ENCODE measurements at places on chromosomes 4 and X. TPM values are rescaled to one million over a fixed set of nuclear protein-coding genes. Genes with fewer than 3 reads are reported as not detected.

DNA sequence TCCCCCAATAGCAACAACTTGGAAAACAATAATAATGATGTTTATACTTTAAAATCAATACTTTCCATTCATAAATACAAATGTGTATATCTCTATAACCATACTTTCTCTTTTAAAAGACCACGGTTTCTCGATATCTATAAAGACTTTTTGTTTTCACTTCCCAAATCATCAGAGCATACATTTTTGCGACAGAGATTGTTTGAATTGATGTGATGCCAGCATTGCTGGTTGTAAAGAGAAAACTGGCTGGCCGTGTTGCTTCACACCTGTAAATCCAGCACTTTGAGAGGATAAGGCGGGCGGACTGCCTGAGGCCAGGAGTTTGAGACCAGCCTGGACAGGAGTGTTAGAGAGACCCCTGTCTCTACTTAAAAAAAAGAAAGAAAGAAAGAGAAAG, 77.6 kb upstream of the ZNF518B start:
- H3K27me3 ChIP-seq = peaks cover 45% of the 10 kb centered on the region
- DNase-seq = no peak
- H3K4me3 ChIP-seq = no peak overlapping the region
- no peaks in the 10 kb centered on the region for H3K36me3 ChIP-seq

- H3K4me3 ChIP-seq = no peak overlapping the region
- H3K36me3 ChIP-seq = no peaks in the 10 kb centered on the region
- no peak overlapping the region for H3K27ac ChIP-seq
- no peaks in the 10 kb centered on the region for H3K4me1 ChIP-seq
- DNase-seq = no peak
These were observed 1037.9 kb upstream of the AGA start for GRCh38 chr4:178480105-178480504.

- no peak overlapping the region for H3K27ac ChIP-seq
- no peaks in the 10 kb centered on the region for H3K4me1 ChIP-seq
- H3K27me3 ChIP-seq = no peaks in the 10 kb centered on the region
- H3K36me3 ChIP-seq = no peaks in the 10 kb centered on the region
- no peak overlapping the region for H3K4me3 ChIP-seq
These were observed 60.2 kb upstream of the RPS6KA6 start for GRCh38 chrX:84248226-84248625.

GRCh38 chrX:65750674-65751469, 83.4 kb downstream of the MSN start:
- no peaks in the 10 kb centered on the region for H3K27me3 ChIP-seq
- H3K36me3 ChIP-seq = no peaks in the 10 kb centered on the region
- peak overlapping the region; percentile 56 for H3K4me3 ChIP-seq
- DNase-seq = no peak
- H3K4me1 ChIP-seq = peaks cover 41% of the 10 kb centered on the region
- peak overlapping the region; percentile 89 for H3K27ac ChIP-seq

DNA sequence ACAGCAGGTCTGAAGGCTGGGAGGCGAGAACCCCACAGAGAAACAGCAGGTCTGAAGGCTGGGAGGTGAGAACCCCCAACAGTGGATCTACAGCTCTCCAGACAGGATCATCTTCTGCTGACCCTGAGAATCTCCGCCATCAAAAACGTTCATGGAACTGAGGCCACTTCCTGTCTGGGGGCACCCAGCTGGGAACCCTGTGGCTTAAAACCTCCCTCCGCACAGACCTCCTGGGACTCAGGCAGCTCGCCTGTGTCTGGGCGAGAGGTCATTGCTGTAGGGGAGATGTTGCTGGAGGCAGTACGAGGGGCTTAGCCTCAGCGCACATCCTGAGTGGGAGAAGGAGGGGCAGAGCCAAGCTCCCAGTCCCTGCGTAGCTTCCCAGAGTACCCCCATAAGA, 15.1 kb upstream of the CLDN24 start:
- H3K4me3 ChIP-seq = no peak overlapping the region
- H3K27me3 ChIP-seq = peaks cover 14% of the 10 kb centered on the region
- peaks cover 6% of the 10 kb centered on the region for H3K36me3 ChIP-seq
- peaks cover 9% of the 10 kb centered on the region for H3K4me1 ChIP-seq
- DNase-seq = no peak

DNA sequence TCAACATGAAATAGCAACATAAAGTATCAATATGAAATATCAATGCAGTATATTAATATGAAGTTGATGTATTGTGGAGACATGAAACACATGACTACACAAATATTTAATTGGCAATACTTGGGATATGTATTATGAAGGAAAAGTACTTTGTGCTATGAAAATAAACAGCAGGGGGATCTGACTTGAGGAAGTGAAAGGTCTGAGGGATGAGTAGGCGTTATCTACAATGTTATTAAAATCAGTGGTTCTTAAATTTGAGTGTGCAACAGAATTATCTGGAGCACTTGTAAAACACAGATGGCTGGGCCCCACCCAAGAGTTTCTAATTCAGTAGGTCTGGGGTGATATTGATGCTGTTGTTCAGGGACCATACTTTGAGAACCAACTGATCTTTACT, 27.4 kb upstream of the ARX start:
- no peaks in the 10 kb centered on the region for H3K36me3 ChIP-seq
- H3K4me1 ChIP-seq = peaks cover 1% of the 10 kb centered on the region
- H3K27ac ChIP-seq = no peak overlapping the region

GRCh38 chrX:118772051-118772450, 44.6 kb downstream of the IL13RA1 start:
- H3K4me3 ChIP-seq = no peak overlapping the region
- H3K4me1 ChIP-seq = no peaks in the 10 kb centered on the region
- no peaks in the 10 kb centered on the region for H3K36me3 ChIP-seq
- H3K27me3 ChIP-seq = peaks cover 15% of the 10 kb centered on the region

GRCh38 chr4:130545596-130545995, 1449.6 kb downstream of the C4orf33 start:
- H3K4me1 ChIP-seq = no peaks in the 10 kb centered on the region
- H3K27me3 ChIP-seq = no peaks in the 10 kb centered on the region
- no peak overlapping the region for H3K27ac ChIP-seq
- no peak for DNase-seq
- no peaks in the 10 kb centered on the region for H3K36me3 ChIP-seq

DNA sequence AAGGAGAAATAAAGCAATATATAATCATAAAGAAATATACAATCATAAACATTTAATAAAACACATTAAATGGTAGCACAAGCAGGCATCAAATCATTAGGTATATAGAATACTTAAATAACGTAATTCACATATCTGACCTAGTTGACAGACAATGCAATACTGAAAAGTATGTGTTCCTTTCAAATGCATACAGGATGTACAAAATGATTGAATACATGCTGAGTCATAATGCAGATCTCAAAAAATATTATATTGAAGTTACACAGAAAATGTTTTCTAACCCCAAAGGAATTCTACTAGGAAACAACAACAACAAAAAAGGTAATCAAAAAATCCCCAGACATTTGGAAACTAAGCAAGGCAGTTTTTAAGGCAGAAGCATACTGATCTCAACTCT, 1072.0 kb upstream of the INTU start:
- H3K4me3 ChIP-seq = no peak overlapping the region
- no peaks in the 10 kb centered on the region for H3K36me3 ChIP-seq

- H3K4me1 ChIP-seq = no peaks in the 10 kb centered on the region
- H3K4me3 ChIP-seq = no peak overlapping the region
- H3K27me3 ChIP-seq = no peaks in the 10 kb centered on the region
- H3K27ac ChIP-seq = no peak overlapping the region
These were observed 327.0 kb upstream of the DKK2 start for GRCh38 chr4:107363125-107363524.

- DNase-seq = no peak
- H3K36me3 ChIP-seq = peaks cover 4% of the 10 kb centered on the region
- H3K27me3 ChIP-seq = no peaks in the 10 kb centered on the region
- peak overlapping the region; percentile 51 for H3K27ac ChIP-seq
These were observed 104.4 kb downstream of the STIM2 start for GRCh38 chr4:26964994-26965393.

DNA sequence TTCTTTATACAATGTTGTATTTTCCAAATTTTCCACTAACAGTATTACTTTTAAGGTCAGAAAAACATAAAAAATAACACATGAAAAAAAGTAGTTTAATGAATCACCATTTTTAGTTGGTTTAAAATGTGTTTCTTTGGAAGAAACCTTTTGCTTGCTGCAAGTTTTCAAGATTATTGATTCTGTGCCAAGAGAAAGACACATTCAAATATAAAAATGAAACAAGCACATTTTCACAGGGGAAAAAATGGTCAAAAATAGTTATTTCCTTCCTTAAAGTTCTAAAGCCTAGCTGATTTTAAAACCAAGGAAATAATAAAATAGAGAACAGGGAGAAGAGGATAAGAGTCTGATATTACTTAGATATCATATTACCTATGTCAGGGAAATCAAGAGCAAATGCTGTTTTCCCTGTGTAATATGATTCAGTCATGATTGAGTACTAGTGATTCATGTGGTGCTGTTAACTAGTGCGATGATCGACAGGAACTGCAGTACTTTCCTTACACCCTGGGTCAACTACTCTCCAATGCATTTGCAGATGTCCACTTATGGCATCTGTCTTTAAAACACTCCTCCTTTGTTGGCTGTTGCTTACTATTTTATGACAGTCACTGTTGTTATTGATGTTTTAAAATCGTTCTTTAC, 103.8 kb downstream of the CAMK2D start:
- H3K4me1 ChIP-seq = peaks cover 21% of the 10 kb centered on the region
- no peak for DNase-seq
- no peak overlapping the region for H3K27ac ChIP-seq

GRCh38 chrX:107102980-107103379, 15.6 kb downstream of the RBM41 start:
- peaks cover 8% of the 10 kb centered on the region for H3K4me1 ChIP-seq
- H3K4me3 ChIP-seq = no peak overlapping the region
- peaks cover 7% of the 10 kb centered on the region for H3K36me3 ChIP-seq
- H3K27me3 ChIP-seq = no peaks in the 10 kb centered on the region
- no peak overlapping the region for H3K27ac ChIP-seq
- no peak for DNase-seq

- H3K27me3 ChIP-seq = peaks cover 31% of the 10 kb centered on the region
- no peaks in the 10 kb centered on the region for H3K4me1 ChIP-seq
- no peak overlapping the region for H3K4me3 ChIP-seq
- no peak for DNase-seq
These were observed 128.8 kb downstream of the COMMD8 start for GRCh38 chr4:47334652-47335051.

DNA sequence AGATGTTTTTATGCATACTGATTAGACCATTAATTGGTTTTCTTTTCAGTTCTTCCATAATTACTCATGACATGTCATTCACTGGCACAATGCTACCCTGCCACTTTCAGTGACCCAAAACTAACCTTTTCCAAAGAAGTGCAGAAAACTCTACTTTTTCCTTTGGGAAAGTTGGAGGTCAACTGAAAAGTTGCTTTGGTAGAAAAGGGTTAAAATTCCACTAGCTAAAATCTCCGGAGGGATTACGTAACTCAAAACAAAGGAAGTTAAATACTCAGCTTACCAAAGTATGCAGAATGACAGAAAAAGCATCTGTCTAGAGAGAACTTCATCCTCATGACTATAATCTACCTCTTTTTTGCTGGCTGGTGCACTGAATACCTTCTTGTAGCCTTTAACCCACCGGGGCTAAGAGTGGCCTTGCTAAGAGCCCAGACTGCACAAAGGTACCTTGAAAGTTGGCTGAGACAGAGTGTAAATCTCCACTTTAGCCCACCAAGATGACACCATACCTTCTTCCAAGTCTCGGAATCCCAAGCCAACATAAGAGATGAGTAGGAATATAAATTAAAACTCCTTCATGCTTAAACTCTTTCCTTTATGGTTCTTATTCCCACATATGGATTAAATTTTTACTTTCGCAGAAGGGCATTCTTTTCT, 1099.5 kb upstream of the INTU start:
- H3K4me1 ChIP-seq = no peaks in the 10 kb centered on the region
- no peaks in the 10 kb centered on the region for H3K36me3 ChIP-seq
- H3K4me3 ChIP-seq = no peak overlapping the region
- H3K27ac ChIP-seq = no peak overlapping the region
- no peaks in the 10 kb centered on the region for H3K27me3 ChIP-seq

Gene SPANXN4
- total RNA-seq = not detected

Gene FAAH2
- 11.8 TPM for total RNA-seq

Gene TEX13B
- total RNA-seq = not detected

Gene ZNF330
- 30.4 TPM for total RNA-seq

Gene CXCL11
- total RNA-seq = not detected

Gene MAGEA8
- total RNA-seq = not detected

Gene RBMXL3
- not detected for total RNA-seq

Gene P2RY4
- not detected for total RNA-seq

Gene SULT1E1
- total RNA-seq = not detected

Gene HHIP
- total RNA-seq = not detected
